Activated CD4-positive, CD25-positive, alpha-beta regulatory T cell (primary cell): ENCODE measurements at places on chromosomes 11 and 22.

DNA sequence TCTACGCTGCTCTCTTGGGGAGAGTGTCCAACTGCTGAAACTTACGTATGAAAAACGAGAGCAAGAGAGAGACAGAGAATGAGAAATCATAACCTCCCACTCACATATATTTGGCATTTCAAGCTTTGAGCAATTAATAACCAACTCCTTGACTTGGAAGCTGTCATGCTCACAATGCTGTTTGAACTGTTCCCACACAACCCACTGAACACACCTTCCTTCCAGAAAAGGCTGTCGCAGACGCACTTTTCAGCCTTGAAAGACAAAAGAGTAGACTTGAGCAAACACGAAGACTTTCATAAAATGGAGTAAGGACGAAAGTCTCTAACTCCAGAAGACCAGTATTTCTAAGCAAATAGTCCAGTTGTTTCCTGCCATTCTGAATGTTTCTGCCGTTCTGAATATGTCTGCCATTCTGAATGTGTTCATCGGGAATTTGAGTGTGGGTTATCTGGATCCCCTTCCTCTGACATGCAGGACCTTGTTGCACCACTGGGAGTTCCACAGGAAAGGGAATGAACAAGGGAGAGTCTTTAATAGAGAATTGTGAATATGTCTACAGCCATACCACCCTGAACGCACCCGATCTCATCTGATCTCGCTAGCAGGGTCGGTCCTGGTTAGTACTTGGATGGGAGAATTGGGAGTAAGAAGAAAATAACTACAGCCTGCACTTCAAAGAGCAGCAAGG lies 86.2 kb upstream of the BARX2 start:
- no peak for DNase-seq

DNA sequence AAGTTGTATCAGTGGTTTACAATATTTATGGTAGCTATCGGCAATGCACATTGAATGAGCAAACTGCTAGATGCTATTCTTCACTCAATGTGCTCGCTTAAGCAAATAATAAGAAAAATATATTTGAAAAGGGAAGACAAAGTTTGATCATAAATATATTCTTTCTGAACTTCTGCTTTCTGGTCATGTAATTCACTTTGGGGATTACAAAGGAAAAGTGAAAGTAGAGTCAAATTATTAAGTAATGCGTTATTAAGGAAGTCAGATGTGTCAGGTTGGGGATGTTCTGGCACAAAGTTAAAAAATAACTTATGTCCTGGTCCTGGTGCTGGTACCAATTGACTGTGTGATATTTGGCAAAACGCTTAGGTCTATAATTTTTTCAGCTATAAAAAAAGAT lies 98.0 kb upstream of the TRIM77 start:
- DNase-seq: no peak

DNA sequence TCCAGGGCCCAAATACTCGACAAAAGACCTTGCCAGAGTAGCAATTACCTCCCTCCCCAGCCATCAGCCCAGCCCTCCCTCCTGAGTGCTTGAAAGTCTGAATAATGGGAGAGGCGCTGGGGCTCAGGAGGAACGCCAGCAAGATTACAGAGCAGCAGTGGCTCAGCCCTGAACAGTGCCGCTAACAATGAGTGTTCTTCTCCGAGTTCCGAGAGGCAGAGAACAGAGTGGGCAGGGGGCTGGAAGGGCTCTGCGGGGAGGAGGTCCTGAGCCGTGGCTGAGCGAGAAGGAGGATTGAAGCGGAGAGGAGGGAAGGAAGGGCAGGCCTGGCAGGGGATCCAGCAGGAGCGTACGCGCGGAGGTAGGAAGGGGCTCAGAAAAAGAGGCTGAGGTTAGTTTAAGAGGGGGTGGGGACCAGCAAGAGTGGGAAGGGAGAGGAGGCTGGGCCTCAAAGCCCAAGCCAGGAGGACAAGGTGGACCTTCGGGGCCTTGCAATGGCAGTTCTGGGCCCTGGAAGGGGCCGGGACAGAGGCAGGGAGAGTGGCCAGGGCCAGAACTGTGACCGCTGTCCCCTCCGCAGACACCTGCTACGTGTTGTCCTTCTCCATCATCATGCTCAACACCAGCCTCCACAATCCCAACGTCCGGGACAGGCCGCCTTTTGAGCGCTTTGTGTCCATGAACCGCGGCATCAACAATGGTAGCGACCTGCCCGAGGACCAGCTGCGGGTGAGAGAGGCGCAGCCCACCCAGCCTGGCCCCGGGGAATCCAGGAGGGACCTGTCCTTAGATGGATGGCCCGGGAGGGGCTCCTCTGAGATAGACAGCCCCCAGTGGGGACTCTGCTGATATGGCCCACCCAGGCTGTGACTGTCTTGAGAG lies 20.6 kb downstream of the CYTH4 start:
- DNase-seq: no peak

DNA sequence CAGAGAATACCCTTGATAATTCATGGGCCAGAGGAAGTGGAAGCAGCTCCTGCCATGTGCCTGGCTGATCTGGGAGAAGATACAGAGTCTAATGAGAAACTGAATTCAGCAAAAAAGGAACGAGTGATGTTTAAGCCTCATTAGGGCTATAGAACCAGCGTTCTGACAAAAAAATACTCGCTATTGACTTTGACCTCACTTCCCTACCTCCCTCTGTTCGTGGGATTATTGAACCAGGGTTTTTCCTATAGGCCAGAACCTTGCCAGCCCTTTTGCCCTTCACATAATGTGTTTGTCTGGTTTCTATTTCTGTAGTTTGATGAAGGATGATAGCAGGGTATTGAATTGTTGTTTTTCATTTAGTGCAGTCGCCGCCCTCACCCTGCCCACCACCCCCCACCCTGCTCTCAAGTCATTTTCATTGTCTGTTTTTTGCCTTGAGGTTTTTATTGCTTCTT lies 7.6 kb upstream of the RBFOX2 start:
- DNase-seq: no peak

GRCh38 chr11:62238151-62238550 lies 3.9 kb upstream of the SCGB1D2 start:
- no peak for DNase-seq

- DNase-seq: no peak
Measured at GRCh38 chr11:134229126-134229790, 4.8 kb downstream of the VPS26B start.

DNA sequence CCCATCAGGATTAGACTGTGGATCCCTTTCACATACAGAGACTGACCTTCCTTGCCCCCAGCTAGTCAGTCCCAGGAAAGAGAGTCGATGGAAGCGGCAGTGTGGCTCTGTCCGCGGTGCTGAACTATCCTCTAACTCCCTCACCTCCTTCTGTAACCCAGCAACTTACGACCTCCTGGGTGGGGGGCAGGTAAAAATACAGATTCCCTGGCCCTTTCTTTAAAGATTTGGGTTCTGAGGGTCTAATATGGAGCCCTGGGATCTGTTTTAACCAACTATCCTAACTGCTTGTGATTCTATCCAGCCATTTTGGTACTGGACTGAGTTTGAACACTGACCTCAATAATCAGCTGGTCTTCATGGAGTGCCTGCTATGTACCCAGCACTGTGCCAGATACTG lies 23.2 kb downstream of the MFNG start:
- no peak for DNase-seq

GRCh38 chr22:22034469-22035132 lies 52.0 kb upstream of the TOP3B start:
- DNase-seq: no peak

- no peak for DNase-seq
Measured at GRCh38 chr22:23163665-23164064, 16.6 kb upstream of the BCR start.

- no peak for DNase-seq
Measured at GRCh38 chr22:47064016-47064415, 301.6 kb downstream of the TBC1D22A start.

- DNase-seq: no peak
Measured at GRCh38 chr22:49351761-49352227, 475.9 kb downstream of the BRD1 start.

DNA sequence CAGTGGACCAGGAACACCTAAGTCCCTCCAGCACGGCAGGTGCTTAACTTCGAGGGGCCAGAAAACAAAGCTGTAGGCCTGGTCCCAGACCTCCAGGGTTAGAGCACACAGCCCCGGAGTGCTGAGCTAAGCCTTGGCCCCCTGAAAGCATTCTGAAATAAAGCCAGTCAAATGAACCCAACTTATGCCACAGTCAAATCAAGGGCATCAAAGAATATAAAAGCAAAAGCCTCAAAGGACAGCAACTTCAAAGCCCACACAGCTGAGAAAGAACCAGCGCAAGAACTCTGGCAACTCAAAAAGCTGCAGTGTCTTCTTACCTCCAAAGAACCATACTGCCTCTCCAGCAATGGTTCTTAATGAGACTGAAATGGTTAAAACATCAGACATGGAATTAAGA lies 39.1 kb downstream of the TMEM123 start:
- no peak for DNase-seq

DNA sequence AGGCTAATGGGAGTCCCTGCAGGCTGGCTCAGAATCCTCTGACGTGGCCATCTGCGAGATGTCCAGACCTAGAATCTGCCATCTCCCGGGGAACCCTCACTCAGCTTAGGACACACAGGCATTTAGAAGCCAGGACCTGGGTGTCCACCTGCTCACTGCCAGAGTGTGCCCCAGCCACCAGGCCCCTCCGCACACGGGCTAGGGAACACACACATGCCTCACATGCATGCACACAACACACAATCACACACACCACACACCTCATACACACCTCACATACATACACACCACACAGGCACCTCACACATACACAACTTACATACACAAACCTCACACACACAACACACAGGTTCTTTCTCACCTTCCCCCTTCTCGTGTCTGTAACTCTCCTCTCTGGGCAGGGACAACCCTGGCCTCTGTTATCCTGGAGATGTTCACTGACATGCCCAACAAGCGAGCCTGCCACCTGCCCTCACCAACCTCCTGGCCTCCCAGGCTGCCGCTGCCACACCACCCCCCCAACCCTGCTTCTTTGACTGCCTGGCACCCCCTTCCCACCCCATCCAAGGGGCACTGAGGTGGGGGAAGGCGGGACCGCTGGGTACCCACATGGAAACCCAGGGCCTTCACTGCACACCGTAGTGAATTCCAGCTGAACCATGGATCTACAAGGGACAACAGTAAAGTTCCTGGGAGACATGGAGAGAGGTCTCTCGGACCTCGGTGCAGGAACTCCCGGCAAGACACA lies 38.1 kb downstream of the GNB1L start:
- no peak for DNase-seq

- no peak for DNase-seq
Measured at GRCh38 chr22:45632791-45633515, 38.7 kb upstream of the ATXN10 start.

- no peak for DNase-seq
Measured at GRCh38 chr11:4072668-4073285, 21.8 kb upstream of the RRM1 start.

GRCh38 chr11:71437879-71438278 lies 10.3 kb downstream of the DHCR7 start:
- DNase-seq: no peak

- no peak for DNase-seq
Measured at GRCh38 chr11:66531841-66532240, 14.0 kb downstream of the ZDHHC24 start.

DNA sequence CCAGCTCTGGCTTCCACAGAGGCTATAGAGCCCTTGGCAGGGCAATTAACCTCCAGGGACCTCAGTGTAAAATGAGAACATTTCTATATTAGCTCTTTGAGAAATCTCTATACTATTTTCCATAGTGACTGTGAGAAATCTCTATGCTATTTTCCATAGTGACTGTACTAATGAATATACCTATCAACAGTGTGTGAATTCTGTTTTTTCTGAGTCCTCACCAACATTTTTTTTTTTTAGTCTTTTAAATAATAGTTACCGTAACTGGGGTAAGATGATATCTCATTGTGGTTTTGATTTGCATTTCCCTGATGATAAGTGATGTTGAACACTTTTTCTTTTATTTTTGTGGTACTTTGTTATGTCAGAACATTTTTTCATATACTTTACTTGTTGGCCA lies 7.0 kb upstream of the MTNR1B start:
- no peak for DNase-seq

GRCh38 chr22:26597026-26597425 lies 7.1 kb upstream of the TPST2 start:
- DNase-seq: no peak

GRCh38 chr11:111946499-111946898 lies 9.4 kb downstream of the DIXDC1 start:
- no peak for DNase-seq

DNA sequence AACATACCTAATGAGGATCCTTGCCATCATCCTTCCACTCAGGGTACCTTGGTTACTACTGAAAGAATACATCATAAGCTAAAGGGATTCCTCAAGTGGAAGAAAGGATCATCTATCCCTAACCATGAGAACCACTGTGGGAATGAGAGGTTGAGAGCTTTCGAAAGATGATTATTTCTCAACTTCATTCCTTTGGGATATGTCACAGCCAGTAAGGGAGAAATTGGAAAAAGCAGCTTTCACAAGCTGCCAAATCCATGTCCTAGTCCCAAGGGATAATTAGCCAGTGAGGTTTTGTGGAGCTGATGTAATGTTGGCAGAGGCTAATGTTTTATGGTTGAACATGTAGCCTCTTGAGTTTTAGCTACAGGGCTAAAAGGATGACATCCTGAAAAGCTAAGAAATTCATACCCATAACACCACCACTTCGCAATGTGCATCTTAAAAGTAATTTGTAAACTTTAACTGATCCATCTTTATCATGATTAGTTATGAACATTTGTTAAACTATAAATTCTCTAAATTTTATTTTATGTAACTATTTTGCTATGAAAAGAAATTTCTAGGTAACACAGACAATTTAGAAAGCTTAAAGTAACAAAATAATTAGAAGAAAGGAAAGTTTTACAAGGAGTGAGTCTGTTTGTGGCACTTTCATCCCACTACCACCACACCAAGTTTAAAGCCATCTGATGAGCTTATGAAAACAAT lies 123.9 kb downstream of the MRTFA start:
- no peak for DNase-seq

DNA sequence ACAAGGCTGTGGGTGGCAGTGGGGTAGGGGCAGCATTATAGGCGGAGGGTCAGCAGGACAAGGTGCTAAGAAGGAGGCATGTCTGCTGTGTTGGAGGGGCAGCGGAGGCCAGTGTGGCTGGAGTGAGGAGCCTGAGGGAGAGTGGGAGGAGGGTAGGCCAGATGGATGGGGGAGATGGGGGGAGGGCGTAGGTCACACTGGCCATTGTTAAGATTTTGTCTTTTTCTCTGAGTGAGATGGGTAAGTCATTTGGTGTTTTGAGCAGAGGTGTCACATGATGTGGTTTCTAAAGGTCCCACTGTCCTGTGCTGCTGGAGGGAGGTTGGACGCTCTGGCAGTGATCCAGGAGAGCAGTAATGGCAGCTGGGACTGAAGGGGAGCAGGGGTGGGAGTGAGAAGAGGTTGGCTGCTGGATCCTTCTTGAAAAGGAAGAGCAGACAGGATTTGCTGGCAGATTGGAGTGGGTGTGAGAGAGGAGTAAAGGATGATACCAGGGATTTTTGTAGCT lies 9.8 kb downstream of the PPP6R3 start:
- DNase-seq: no peak
